ENCODE measurements at places on chromosomes 6 and 20.

DNA sequence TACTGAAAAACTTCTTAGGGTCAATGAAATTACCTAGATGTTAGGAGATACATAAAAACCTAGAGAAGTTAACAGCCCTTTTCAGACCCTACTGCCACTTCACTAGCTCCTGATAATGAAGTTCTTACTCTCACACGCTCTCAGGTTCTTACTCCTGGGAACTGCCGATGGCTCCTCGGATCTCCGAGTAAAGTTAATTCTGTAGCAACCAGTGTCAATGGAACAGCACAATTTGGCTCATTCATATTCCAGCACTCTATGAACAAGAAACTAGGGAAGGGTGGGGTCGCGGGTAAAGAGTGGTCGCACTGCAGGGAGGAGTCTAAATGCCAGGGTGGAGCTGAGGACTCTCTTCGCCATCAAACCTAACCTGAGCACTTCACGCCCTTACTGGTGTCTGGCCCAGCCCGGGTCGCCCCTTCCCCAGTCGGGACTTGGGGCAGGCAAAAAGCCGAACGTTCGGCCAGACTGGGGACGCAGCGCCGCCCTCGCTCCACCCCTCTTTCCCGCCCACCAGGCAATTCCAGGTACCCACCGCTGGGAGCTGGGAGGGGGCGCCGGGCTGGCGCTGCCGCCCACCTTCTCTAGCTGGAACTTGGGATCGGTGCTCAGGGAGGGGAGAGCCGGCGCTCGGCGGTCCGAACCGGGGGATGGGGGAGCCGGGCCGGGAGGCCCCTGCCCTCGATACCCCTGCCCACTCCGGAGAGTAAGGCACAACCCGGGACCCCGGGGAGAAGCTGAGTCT is 744 bp downstream of the RAB23 start:
- DNase-seq = peak; percentile 14

DNA sequence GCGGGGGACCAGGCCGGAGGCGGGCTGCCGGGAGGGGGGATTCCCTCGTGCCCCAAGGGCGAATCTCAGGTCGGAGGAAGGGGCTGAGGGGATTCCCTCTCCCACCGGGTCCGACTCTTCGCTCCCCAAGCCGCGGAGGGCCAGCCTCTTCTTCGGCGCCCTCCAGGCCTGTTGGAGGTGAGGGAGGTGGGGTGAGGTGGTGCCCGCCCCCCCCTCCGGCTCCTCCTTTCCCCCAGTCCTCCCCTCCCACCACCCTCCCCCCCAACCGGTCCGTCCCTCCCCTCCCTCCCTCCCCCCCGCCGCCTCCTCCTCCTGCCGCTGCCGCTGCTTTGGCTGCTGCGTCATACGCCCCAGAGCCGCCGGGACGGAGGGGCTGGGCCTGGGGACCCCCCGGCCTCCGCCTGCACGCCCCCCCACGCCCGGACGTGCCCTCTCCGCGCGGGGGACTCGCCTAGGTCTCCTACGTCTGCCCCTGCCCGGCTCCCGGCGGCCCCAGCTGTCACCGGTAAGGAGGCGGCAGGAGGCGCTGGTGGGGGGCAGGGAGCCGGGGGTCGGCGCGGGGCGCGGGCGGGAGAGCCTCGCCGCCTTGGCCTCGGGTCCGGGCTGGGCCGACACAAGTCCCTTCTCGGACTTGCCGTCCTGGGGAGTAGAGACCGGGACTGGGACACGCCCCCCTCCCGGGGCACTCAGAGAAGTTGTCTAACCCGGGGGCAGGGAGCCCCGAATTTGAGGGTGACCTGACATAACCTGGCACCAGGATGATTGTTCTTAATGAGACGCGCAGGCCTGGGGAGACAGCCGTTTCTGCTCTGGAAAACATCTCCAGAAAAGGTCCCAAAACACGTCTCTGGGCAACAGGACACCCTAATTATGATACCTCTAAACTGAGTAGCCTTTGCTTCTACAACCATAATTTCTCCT is at the start of gene PHF1:
Gene PHF1, plus strand, starts transcription at position 304 of the 921 bp plus-strand sequence. CDS start 1,250 bp downstream, outside the sequence.
- DNase-seq = peak; percentile 73

DNA sequence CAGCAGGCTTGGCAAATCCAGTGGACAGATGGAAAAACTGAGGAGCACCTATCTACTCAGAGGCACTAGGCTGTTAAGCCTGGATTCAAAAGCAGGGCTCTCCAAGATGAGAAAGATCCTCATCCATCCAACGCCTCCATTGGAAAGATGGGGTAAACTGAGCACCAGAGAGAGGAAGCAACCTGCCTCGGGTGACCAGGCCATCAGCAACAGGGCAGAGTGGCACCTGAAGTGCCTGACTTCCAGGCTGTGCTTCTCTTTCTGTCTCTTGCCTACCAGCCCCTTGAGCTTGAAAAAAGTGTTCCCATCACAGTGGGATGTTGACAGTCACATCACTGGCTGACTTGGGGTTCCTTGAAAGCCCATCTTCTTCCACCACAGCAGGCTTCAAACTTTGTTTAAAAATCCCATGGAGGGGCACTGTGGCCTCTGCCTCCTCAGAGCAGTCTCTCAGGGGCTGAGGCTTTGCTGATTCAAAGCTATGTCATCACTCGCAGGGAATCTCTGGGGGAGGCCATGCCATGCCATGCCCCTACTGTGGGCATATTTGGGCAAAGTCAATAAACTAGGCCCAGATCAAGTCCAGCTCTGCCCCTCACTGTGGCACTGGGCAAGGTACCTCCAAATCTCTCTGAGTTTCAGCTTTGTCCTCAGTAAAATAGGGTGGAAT is 44.8 kb upstream of the TGM2 start:
- DNase-seq = no peak

DNA sequence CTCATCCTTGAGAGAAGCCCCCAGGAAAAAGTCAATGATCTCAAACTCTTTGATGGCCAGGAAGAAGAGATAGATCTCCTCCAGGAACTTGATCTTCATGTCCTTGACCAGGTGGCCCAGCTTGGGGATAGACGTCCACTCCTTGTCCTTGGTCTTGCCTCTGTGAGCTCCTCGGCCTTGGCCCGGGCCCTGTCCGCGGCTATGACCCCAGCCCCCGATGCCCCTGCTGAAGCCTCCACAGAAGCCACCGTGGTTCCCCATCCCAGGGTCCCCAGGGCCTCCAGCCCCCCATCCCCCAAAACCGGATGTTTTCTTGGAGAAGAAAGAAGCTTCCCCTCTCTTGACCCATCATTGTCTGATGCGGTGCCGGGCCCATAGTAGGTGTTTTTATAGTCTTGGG is 195.1 kb downstream of the ZMYND8 start:
- no peak for DNase-seq

- no peak for DNase-seq
Observed at GRCh38 chr20:61954276-61955021, 111.2 kb downstream of the TAF4 start.

Data from stimulated activated CD8-positive, alpha-beta memory T cell treated with anti-CD3 and anti-CD28 coated beads, Interleukin-2, amount 100 ng/mL, for 1 hour (primary cell).